ENCODE measurements at places on chromosomes 2 and 18.

DNA sequence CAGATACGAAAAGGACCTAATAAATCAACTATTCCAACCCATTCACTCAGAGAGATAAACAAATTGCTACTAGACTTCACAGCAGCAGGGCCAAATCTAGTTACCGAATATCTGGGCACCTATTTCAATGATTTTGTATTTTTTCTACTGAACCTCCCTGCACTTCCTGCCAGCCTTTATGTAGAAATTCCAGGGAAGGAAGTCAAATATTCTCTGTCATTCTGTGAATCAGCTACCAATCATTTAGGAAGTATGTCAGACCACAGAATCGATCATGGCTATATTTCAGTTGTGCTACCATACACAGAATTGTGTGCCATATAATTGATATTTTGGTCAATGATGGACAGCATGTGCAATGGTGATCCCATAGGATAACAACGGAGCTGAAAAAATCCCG lies 109.6 kb upstream of the SPOPL start:
- no peak for DNase-seq

DNA sequence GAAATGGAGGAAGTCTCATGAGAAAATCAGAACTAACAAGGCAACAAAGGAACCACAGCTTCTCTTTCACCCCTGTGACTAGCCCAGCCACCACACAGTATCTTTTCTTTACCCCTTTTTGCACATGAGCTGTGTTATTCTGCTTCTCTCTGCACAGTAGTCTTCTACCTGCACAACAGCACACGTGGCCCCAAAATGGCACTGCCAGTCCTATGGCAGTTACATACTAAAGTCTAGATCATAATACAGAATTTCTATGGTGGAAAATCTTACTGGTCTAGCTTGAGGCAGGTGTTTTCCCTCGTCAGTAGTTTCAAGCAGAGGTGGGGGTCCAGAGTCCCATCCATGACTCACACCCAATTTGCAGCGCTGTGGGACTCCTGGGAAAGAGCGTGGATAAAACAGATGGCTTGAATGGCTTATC lies 177.7 kb downstream of the DIS3L2 start:
- DNase-seq, result no peak

DNA sequence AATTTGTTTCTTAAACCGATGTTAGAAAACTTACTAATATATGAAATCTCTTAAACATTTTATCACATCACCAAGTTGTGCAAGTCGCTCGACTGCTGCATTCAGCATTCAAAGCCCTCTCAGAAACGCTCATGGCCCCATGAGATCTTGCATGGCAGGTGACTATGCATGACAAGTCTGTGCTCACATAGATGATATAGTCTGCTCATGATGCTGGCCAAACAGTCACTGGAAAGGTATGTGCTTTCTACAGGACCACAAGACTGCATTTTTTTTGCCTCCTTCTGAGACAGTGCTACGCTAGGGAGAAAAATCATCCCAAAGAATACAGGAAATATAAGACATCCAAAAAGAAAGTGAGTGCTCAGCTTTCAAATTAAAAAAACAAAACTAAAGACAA lies 98.3 kb upstream of the ZBTB14 start:
- DNase-seq, result peak; percentile 62

DNA sequence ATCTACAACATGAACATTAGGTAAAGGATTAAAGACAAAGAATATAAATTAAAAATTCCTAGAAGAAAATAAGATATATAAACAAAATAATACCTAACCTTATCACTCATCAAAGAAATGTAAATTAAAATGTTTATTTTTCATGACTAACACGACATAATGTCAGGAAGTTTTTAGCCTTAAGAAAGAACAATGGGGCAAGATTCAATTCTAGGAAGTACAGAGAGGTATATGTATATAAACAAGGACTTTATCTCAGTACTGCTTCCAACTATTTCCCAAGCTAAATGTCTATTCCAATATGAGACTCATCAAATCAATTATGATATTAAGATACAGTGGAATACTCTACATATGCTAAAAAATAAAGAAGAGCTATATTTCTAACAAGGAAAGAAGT lies 44.1 kb downstream of the TTC21B start:
- no peak for DNase-seq

DNA sequence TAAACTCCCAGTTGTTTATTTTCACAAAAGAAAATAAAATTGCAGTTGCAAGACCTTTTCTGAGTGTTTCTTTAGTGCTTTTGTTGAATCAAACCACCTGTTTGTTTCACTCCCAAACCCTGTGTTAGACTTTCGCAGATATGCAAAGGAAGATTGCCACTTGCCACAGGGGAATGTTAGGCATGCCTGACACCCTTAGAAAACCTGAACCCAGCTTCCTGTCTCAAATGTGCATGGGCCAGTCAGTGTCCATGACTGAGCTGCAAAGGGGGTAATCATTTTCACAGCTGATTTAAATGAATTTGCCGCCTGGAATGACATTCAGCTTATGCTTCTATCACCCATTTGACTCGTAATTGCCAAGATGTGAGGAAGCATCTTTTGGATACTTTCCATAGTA lies 17.5 kb downstream of the TGOLN2 start:
- DNase-seq, result no peak

- DNase-seq, result no peak
Measured at GRCh38 chr2:231996797-231997540, 35.5 kb downstream of the DIS3L2 start.

GRCh38 chr2:223522796-223523195 lies 79.4 kb downstream of the SCG2 start:
- no peak for DNase-seq

GRCh38 chr2:19332503-19332902 lies 25.9 kb downstream of the OSR1 start:
- peak; percentile 69 for DNase-seq

- peak; percentile 70 for DNase-seq
Measured at GRCh38 chr18:12843420-12844350, 40.4 kb downstream of the PTPN2 start.

DNA sequence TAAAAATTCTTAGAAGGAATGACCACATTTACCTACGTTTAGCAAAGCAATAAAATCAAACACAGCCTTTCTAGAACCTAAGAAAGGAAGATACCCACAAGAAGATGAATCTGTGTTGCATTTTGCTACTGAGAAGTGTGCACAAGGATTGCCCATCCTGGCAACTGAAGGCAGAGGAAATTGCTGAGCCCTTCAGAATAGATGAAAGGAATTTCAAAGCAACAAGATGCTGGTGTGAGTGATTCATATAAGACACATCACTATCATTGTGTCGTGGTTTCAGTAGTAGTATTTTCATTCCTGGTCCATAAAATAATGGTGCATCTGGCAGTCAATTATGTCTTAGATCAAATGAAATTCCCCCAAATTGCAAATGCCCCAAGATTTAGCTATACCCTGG lies 48.4 kb upstream of the ANKRD44 start:
- no peak for DNase-seq

DNA sequence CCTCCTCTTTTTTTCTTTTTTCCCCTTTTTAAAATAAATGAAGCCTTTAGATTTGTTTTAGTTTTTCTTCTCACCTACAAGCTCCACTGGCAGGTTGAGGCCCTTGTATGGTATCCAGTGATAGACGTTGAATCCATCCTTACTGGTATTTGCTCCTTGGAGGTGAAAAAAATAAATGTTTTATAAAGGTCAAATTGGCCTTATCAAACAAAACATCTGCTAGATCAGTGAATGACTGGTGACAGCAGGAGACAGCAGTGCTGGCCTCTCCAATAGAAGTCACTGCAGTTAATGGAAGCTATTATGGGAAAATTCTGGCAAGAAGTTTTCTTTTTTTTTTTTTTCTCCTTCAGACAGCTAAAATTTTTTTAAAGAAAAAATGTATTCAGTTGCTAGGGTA lies 12.6 kb upstream of the SP9 start:
- DNase-seq, result no peak

Measured in islet precursor cell (in vitro differentiated cells).